Stomach (tissue), 19 donors: ENCODE measurements at places on chromosomes 6 and 20. TPM values are rescaled to one million over a fixed set of nuclear protein-coding genes. Genes with fewer than 3 reads are reported as not detected.

DNA sequence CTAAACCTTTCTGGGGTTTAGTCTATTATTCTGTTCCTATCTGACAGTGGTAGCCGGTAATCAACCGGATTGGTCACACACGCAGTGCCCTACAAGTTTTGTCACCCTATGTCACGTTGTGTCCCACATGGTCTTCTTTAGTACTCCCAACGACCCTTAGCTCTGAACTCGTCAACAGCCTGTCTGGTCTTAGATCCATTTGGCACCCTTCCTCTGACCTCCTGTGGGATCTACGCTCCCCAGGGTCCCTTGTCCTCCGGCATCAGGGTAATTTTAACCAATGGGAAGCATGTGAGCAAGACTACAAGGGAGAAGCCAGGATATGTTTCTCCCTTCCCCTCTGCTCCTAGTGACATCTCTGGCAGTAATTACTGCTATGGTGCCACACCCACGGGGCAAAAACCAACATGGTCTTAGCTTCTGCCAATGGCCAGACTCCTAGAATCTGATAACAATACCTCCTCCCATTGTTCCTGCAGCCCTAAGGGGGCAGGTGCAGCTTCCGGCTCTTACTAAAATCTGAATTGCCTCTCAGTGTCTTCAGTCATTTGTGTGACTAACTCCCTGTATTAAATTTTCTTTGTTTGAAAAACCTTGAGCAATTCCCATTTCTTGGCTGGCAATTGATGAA lies 56.6 kb downstream of the MAFB start:
- no peaks in the 10 kb centered on the region for H3K27me3 ChIP-seq
- H3K36me3 ChIP-seq = no peaks in the 10 kb centered on the region
- no peak for DNase-seq

- DNase-seq = no peak
- no peaks in the 10 kb centered on the region for H3K27me3 ChIP-seq
- H3K4me3 ChIP-seq = no peak overlapping the region
- H3K36me3 ChIP-seq = no peaks in the 10 kb centered on the region
Measured at GRCh38 chr6:80148220-80148619, 41.7 kb downstream of the BCKDHB start.

DNA sequence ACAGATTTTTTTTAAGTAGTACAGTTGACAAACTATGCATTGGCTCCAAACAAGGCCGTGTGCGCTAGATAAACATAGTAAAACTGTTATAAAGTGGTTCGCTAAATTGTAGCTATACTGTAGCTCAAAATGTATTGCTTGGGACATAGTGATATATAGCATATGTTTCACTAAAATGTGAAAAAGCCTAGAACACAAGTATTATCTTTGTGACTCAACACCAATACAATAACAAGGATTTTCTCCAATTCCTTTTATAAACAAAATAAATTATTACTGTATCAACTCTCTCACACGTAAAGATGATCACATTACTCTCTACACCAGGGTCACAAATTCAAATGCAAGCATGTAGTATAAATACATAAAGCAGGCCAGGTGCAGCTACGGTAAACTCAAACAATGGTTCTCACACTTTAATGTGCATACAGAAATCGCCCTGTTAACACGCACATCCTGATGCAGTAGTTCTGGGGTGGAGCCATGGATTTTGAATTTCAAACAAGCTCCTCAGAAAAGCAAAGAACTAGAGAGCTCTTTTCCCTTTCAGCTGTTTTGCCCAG lies 214.6 kb downstream of the GMDS start:
- no peaks in the 10 kb centered on the region for H3K36me3 ChIP-seq
- DNase-seq = no peak
- no peak overlapping the region for H3K27ac ChIP-seq
- no peaks in the 10 kb centered on the region for H3K27me3 ChIP-seq

TNNC2 gene
- total RNA-seq = not detected

HLA-G gene
- total RNA-seq = not detected

HLA-DMB gene
- total RNA-seq = 17.0 TPM

GABRR1 gene
- not detected for total RNA-seq

TMC2 gene
- not detected for total RNA-seq
